ENCODE measurements at places on chromosomes 11 and 22.

DNA sequence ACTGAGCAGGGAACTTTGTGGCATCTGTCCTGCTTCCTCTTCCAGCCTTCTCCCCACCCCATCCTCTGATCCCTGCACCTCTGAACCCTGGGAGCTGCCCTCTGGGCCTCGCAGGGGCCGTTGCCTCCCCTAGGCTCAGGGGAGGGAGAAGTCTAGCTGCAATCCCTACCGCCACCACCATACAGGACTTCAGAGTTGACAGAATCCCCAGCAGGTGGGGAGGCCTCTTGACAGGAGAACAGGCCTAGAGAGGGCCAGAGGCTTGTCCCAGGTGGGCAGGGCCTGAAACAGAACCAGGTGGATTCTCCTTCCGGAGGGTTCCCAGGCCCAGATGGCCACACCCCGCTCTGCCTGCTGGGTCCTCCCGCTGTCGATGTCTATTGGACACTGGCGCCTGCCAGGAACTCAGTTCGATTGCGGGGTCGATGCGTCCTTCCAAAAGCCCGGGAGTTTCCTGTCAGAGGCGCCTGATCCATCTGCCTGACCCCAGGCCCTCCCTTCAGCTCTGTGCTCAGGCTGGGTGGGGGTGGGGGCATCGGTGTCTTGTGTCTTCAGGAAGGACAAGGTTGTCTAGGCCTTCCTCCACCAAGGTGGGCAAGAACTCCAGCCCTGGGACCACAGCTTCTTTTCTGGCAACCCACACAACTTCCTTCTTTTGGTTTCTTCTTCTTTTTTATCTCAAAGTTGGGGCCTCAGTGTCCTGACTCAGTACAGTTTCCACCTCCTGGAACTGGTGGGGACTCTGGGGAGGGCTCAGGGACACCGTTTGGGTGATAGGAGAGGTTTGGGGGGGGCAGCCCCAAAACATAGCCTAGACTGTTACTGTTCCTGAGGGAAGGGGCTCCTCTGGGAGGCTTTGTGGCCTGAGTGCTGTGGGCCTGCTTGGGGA, 6.4 kb downstream of the STARD10 start:
- DNase-seq, result no peak

DNA sequence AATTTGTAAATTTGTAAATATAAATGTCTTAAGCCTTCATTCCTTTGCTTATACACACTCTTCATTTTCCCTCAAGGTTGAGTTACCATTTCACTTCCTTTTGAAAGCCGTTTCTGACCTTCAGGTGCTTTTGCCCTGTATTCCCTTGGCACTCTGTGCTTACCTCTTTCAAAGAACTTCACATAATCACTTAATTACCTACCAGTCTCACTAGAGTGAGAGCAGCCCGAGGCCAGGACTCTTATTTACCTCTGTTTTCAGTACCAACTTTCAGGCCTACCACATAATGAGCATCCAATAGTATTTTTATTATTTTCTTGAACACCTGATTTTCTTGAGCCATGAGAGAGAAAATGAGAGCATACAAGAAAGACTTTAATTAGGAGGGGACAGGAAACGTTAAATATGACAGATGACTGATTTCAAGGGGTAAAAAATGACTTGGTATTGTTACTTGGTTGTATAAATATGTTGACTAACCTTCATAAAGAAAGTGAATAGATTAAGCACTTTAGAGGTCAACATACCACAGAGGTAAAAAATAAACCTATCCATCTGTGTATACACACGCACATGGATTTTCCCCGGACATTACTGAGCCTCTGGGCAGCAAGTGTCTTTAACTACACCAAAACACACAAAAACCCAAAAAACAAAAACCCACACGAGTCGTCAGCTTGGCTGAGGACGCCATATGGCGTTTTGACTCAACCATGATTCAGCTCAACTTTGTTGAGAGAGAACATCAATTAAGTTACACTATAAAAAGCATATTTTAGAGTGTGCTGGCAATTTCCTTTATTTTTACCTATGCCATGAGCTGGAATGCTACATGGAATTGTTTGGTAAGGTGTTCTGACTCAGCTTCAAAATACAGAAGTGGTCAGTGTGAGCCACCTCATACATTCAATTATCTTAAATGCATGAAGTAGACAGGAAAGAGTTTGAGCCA, 7.6 kb downstream of the ATXN10 start:
- DNase-seq, result no peak

DNA sequence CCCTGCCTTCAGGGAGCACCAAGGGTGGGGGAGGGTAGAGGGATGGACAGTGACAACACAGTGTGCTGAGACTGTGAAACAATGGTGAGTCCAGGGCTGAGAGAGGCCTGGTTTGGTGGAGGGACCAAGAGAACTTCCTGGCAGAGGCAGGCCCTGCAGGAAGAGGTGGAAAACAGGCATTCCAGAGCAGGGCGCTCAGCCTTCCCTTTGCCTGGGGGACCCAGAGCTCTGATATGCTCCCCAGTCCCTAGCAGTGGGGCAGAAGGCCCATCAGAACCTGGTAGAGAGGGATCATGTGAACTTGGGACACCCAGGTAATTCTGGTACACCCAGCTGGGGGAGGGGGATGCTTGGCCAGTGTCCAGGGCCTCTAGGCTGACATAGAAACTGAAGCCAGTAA, 17.2 kb upstream of the UVRAG start:
- no peak for DNase-seq

GRCh38 chr11:86255896-86256295, 11.3 kb downstream of the EED start:
- DNase-seq, result no peak

DNA sequence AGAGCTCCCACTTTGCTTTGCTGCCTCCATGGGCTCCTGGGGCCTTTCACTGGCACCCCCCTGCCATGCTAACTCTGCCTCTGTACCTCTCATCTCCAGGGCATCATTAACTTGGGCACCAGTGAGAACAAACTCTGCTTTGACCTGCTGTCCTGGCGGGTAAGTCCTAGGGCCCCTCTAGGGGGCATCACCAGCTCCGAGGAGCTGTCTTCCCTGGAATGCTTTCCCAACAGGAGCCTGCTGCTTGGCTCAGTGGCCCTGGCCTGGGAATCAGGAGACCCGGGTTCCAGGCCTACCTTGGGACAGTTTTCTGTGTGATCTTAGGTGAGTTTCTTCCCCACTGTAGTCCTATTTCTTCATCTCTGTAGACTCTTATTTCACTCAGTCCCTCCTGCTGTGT, 5.1 kb downstream of the ACCS start:
- DNase-seq, result no peak

DNA sequence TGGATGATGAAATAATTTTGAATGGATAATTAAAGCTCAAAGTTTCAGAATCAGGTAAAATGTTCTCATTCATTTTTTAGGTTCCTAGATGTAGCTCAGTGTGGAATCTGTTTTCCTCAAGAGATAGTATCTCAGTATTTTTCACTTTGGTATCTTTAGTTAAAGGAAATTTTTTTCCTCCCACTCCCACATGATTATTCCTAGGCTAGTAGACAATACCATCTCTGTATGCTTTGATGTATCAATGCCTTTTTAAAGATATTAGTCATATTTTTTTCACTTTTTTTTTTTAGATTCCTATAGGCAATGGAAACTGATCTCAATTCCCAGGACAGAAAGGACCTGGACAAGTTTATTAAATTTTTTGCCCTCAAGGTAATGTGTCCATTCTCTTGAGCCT, 26.6 kb downstream of the ATG13 start:
- DNase-seq, result no peak

DNA sequence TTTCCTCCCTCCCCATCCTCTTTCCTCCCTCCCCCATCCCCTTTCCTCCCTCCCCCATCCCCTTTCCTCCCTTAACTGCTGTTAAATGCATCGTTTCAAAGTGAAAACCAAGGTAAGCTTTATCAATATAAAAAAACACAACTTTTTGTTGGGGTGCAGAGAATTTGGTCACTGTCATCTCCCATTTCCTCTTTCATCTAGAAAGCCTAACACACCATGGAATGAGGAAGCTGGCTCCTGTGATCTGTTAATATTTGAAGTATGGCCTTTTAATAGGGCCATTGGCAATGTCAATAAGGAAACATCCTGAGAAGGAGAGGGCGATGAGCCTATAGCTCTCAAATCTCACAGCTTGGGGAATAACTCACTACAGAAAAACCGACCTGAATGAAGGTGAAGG, 7.0 kb downstream of the EXPH5 start:
- DNase-seq, result no peak

- DNase-seq, result no peak
Measured at GRCh38 chr11:81135570-81135969, 1598.1 kb downstream of the FAM181B start.

- no peak for DNase-seq
Measured at GRCh38 chr11:26777372-26777808, 55.5 kb upstream of the SLC5A12 start.

GRCh38 chr11:33989461-33989860, 62.1 kb upstream of the CAPRIN1 start:
- no peak for DNase-seq

GRCh38 chr11:61601512-61601911, 20.6 kb upstream of the SYT7 start:
- DNase-seq, result no peak

GRCh38 chr11:105202422-105202821, 62.9 kb upstream of the CARD18 start:
- DNase-seq, result no peak

DNA sequence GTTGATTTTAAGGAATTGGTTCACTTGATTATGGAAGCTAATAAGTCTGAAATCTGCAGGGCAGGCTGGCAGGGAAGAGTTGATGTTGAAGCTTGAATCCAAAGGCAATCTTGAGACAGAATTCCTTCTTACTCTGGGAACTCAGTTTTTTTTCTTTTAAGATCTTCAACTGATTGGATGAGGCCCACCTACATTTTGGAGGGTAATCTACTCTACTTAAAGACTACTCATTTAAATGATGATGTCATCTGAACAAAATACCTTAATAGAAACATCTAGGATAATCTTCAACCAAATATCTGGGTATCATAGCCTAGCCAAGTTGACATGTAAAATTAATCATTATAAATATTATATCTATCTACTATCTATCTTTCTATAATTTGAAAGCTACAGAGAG, 163.2 kb downstream of the PGR start:
- no peak for DNase-seq
